Endothelial cell (in vitro differentiated cells): ENCODE measurements at places on chromosomes 2 and 18. TPM values are rescaled to one million over a fixed set of nuclear protein-coding genes. Genes with fewer than 3 reads are reported as not detected.

COBLL1 gene
- 46.6 TPM for total RNA-seq

DNA sequence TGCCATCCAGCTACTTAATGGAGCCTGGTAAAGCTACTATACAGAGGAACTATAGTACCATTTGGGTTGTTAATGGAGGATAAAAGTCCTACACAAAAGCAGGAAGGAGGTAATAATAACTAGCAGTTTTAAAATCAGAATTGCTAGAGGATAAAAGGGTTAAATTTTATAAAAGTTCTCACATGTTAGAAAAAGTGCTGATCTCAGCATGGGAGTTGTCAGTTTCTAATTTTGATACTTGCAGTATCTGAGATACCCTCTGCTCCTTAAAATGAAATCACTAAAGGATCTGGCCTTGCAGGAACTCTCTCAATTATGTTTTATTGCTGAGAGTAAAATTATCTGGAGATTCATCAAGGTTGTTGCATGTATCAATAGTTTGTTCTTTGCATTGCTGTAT lies 272.2 kb upstream of the GYPC start:
- H3K27me3 ChIP-seq, result peaks cover 1% of the 10 kb centered on the region
- H3K27ac ChIP-seq, result no peak overlapping the region
- no peak for DNase-seq
- H3K36me3 ChIP-seq, result no peaks in the 10 kb centered on the region

GRCh38 chr18:26406854-26407517 lies 141.4 kb downstream of the KCTD1 start:
- H3K4me3 ChIP-seq, result no peak overlapping the region
- DNase-seq, result no peak
- H3K27ac ChIP-seq, result no peak overlapping the region
- peaks cover 1% of the 10 kb centered on the region for H3K27me3 ChIP-seq
- no peaks in the 10 kb centered on the region for H3K36me3 ChIP-seq
- H3K4me1 ChIP-seq, result peaks cover 3% of the 10 kb centered on the region

HK2 gene
- total RNA-seq, result 23.2 TPM

TUBA4B gene
- total RNA-seq, result not detected

MYO7B gene
- total RNA-seq, result 0.90 TPM

CRYBA2 gene
- total RNA-seq, result not detected

GRCh38 chr18:6942742-6943141 lies 174.9 kb downstream of the LAMA1 start:
- H3K4me3 ChIP-seq, result no peak overlapping the region
- peaks cover 8% of the 10 kb centered on the region for H3K4me1 ChIP-seq
- no peak for DNase-seq
- no peak overlapping the region for H3K27ac ChIP-seq

INPP1 gene
- 11.7 TPM for total RNA-seq

DNA sequence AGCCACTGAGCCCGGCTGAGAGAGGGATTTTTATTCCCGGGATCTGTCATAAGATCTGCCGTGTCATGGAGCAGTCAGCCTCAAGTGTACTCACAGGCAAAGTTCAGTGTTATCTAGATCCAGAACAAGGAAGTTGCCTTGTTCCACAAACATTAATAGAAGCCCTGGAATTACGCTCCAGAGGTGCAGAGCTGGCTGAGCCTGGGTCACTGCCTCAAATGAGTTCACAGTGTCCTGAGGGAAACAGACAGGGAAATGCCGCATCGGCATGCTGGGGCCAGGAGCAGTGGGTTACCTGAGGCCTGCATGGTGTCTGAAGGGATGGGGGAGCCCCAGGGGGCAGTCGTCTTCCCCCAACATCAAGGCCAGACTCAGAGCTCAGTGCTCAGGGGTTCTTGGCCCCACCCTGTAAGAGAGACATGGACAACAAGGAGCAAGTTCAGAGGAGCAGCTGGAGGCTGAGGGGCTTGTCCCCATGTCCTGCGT lies 42.7 kb upstream of the ODC1 start:
- no peak overlapping the region for H3K27ac ChIP-seq
- no peaks in the 10 kb centered on the region for H3K4me1 ChIP-seq
- H3K27me3 ChIP-seq, result peaks cover 3% of the 10 kb centered on the region
- no peaks in the 10 kb centered on the region for H3K36me3 ChIP-seq
- no peak overlapping the region for H3K4me3 ChIP-seq
- no peak for DNase-seq

NDC80 gene
- 8.6 TPM for total RNA-seq

ITGB6 gene
- not detected for total RNA-seq

MTLN gene
- total RNA-seq, result 20.2 TPM

DNA sequence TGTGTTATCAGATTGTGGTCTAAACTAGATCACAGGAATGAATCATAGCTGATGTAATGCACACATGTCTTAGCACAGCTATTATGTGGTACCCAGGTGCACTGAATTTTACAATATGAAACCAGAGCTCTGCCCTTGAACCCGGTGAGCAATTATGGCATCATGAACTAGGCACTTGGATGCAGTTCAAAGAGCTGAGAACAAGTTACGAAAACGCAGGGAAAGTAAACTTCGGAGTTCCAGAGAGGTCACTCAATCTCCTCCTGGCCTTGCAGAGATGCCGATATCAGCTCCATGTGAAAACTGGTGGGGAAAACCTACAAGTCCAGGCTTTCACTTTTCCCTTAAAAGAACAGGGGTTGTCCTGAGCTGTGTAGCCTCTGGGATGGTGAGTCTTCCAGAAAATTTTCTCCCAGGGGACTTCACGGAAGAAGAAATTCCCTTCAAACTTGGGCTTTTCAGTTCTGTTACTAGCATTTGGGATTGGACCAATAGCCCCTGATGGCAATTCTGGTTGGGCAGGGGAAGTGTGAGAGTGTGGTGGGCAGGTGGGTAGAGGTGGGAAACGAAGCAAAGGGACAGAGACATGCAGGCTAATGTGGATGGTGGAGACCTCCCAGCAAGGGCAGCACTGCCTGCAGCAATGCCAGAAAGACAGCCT lies 71.1 kb upstream of the SH3BP4 start:
- no peaks in the 10 kb centered on the region for H3K27me3 ChIP-seq
- no peak overlapping the region for H3K4me3 ChIP-seq
- no peaks in the 10 kb centered on the region for H3K4me1 ChIP-seq

SPC25 gene
- 6.2 TPM for total RNA-seq

DNA sequence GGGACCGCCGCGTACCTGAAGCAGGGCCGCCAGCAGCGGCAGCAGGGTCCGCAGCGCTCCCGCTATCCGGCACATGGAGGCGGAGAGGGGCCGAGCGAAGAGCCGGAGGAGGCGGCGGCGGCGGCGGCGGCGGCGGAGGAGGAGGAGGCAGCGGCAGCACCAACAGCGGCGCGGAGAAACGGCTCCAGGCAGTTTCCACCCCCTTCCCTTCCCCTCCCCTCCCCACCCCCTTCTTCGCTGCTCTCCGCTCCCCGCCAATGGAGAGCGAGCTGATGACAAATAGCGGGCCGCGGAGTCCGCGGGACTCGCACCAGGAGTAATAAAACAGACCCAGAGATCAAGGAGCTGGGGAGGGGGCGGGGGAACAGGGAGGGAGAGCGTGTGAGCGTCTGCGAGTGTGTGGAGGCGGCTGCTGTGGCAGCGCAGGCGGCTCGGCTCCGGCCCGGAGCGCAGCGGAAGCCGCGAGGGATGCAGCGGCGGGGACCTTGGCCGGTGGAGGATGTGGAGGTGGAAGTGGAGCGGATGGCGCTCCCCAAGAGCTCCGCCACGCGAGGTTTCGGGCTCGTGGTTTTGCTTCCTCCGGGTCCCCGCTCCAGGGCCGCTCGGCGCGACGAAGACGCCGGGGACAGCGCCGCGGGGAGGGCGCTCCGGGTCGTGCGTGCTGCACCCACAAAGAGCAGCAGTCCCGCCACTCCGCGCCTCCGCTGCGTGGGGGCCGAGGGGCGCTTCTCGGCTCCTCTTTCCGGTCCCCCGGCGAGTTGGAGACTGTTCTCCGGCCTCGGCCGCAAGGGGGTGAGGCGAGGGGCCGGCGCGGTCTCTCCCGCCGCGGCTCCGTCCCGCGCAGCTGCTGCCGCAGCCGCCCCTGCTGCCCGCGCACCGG lies at the start of gene CDH2:
TSS of gene CDH2 (minus strand) at position 183 of the 880 bp plus-strand sequence. CDS start at position 75, 108 bp downstream.
- H3K36me3 ChIP-seq, result peaks cover 16% of the 10 kb centered on the region
- DNase-seq, result peak; percentile 71
- peaks cover 14% of the 10 kb centered on the region for H3K27me3 ChIP-seq

SCN9A gene
- total RNA-seq, result 47.3 TPM

ELP2 gene
- total RNA-seq, result 90.5 TPM

GRCh38 chr18:21864386-21864785 lies 123.8 kb downstream of the MIB1 start:
- peaks cover 20% of the 10 kb centered on the region for H3K36me3 ChIP-seq
- H3K27ac ChIP-seq, result no peak overlapping the region
- peaks cover 2% of the 10 kb centered on the region for H3K4me1 ChIP-seq
- no peak for DNase-seq
- H3K27me3 ChIP-seq, result no peaks in the 10 kb centered on the region
- H3K4me3 ChIP-seq, result no peak overlapping the region

- no peaks in the 10 kb centered on the region for H3K36me3 ChIP-seq
- H3K4me1 ChIP-seq, result peaks cover 58% of the 10 kb centered on the region
- peaks cover 3% of the 10 kb centered on the region for H3K27me3 ChIP-seq
- H3K4me3 ChIP-seq, result peak overlapping the region; percentile 31
- peak overlapping the region; percentile 59 for H3K27ac ChIP-seq
Observed at GRCh38 chr2:235270956-235271355, 222.9 kb upstream of the AGAP1 start.

DNA sequence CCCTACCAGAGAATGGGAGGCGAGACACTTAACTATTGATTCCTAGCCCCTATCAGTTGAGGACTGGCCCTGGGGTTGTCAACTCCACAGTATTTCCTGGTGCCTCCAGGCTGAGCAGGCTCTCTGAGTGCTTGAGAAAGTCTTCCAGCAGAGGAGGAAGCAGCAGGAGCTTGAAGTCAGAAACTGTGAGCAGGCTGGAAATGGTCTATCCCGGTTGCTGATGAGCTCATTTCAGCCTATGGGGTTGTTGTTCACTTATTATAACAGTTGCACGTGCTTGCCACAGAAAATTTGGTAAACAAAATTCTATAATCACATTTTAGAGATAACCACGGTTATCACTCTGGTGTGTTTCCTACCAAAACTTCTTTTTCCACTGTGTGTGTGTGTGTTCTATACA lies 254.7 kb upstream of the THUMPD2 start:
- H3K27ac ChIP-seq, result no peak overlapping the region
- no peaks in the 10 kb centered on the region for H3K4me1 ChIP-seq
- DNase-seq, result no peak
- H3K36me3 ChIP-seq, result no peaks in the 10 kb centered on the region
- H3K27me3 ChIP-seq, result no peaks in the 10 kb centered on the region

- H3K4me3 ChIP-seq, result peak overlapping the region; percentile 97
- peaks cover 13% of the 10 kb centered on the region for H3K36me3 ChIP-seq
- peaks cover 9% of the 10 kb centered on the region for H3K4me1 ChIP-seq
- DNase-seq, result no peak
- peaks cover 10% of the 10 kb centered on the region for H3K27me3 ChIP-seq
Observed at GRCh38 chr2:27134781-27135477, 493 bp upstream of the PREB start.

MSGN1 gene
- total RNA-seq, result not detected

DNA sequence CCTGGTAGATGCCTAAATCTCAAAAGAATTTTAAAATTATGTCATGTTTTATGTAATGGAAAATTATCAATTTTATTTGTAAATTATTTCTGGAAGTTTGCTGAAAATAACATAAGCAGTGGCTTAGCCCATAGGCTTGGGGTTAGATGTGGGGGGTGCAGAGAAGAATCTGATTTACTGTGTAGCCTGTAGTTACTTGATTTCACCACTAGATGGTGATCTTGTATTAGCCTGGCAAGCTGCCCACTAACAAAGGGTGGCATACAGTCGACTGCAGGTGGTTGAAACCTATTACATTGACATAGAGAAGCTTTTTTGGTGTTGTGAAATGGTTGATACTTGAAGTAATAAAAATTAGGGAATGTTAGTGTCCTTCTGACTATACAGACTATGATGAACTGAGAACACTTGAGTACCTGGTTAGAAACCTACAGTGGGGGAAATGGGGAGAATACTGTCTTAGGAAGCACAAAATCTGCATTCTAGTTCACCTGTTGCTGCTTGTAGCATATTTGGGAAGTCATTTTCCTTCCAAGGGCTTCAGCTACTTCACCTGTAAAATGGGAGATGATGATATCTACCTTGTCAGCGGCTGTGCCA lies 191.0 kb upstream of the LHCGR start:
- H3K36me3 ChIP-seq, result no peaks in the 10 kb centered on the region
- peak; percentile 32 for DNase-seq
- H3K4me1 ChIP-seq, result no peaks in the 10 kb centered on the region
- H3K27me3 ChIP-seq, result peaks cover 1% of the 10 kb centered on the region
- no peak overlapping the region for H3K27ac ChIP-seq

TTN gene
- total RNA-seq, result 3.8 TPM

GRCh38 chr2:141967980-141968379 lies 162.8 kb downstream of the LRP1B start:
- H3K4me3 ChIP-seq, result no peak overlapping the region
- no peak for DNase-seq
- no peaks in the 10 kb centered on the region for H3K36me3 ChIP-seq
- peaks cover 8% of the 10 kb centered on the region for H3K4me1 ChIP-seq

- peaks cover 2% of the 10 kb centered on the region for H3K27me3 ChIP-seq
- H3K4me1 ChIP-seq, result no peaks in the 10 kb centered on the region
- DNase-seq, result no peak
- no peaks in the 10 kb centered on the region for H3K36me3 ChIP-seq
- H3K27ac ChIP-seq, result no peak overlapping the region
Observed at GRCh38 chr2:229376866-229377265, 105.8 kb upstream of the PID1 start.

CPO gene
- not detected for total RNA-seq

DNA sequence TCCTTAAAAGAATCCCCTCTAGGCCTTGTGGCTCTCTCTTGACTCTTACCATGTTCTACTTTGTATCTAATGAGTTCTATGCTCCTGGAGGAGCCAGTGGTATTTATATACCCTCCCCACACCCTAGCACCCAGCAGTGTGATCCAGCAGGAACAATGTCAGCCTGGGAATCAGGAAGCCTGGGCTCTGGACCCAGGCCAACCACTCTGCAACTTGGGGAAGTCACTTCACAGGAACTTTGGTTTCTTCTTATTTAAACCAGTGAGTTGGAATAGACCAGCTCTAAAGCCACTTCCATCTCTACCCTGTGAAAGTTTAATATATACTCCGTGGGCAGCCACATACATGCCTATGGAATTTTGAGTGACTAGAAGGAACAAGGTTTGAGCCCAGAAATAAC lies 11.6 kb upstream of the SPTBN1 start:
- H3K4me3 ChIP-seq, result no peak overlapping the region
- no peak for DNase-seq
- no peak overlapping the region for H3K27ac ChIP-seq

DNA sequence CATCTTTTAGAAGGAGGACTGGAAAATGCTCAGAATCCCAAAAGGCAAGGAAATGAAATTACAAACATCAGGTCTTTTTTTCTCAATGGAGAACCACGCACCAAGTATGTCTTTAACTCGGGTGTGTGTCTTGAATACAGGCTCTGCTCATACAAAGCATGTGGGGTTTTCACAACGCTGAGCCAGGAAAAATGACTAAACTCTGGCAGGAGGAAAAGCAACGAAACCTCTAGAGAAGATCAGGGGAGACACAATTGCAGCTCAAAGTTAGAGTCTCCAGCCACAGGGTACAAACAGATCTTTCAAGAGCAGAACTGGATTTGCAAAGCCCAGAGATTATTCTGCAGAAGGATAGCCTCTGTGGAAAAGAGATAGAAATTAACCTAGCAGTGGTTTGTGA lies 42.8 kb upstream of the TPO start:
- H3K27me3 ChIP-seq, result peaks cover 4% of the 10 kb centered on the region
- peak overlapping the region; percentile 13 for H3K27ac ChIP-seq
- peaks cover 39% of the 10 kb centered on the region for H3K4me1 ChIP-seq

REG3A gene
- total RNA-seq, result not detected
